ENCODE measurements at places on chromosomes 7 and 10.

GRCh38 chr7:94838717-94839116 is 68.7 kb upstream of the PPP1R9A start:
- DNase-seq = no peak

DNA sequence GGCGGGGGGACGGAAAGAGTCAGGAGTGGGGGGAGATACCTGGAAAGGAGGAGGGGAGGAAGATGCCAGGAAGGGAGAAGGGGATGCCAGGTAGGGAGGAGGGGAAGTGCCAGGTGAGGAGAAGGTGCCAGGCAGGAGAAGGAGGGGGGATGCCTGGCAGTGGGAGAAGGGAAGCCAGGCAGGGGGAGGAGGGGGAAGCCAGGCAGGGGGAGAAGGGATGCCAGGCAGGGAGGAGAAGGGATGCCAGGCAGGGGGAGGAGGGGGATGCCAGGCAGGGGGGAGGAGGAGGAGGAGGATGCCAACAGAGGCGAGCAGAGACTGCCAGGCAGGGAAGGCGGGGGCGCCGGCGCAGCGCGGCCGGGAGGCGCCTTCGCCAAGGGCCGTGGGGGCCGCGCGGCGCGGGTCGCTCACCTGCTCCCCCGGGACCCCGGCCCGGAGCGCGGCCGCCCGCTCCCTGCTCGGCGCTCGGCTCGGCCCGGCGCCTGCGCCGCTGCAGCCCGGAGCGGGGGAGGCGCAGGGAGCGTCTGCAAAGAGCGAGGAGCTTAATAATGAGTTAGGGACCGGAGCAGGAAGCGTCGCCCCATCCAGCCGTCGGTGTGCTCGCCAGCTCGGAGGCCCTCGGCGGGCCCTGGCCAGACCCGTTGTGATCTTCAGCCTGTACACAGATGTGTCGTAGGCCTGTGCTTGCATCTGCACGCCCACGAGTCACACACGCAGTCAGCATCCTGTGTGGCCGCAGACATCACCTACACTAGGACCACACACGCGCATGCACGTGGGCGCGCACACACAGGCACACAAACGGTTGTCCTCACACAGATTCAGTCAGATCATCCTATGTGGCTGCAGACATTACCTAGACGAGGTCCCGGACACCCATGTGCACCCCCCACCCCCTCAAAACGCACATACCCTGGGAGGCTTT is 28.4 kb upstream of the SMARCD3 start:
- DNase-seq = peak; percentile 12

GRCh38 chr7:19203686-19204085 is 58.5 kb upstream of the FERD3L start:
- DNase-seq = no peak

GRCh38 chr7:150367677-150368095 is 936 bp upstream of the REPIN1 start:
- no peak for DNase-seq

GRCh38 chr10:327889-328852 is 192.9 kb downstream of the ZMYND11 start:
- no peak for DNase-seq

DNA sequence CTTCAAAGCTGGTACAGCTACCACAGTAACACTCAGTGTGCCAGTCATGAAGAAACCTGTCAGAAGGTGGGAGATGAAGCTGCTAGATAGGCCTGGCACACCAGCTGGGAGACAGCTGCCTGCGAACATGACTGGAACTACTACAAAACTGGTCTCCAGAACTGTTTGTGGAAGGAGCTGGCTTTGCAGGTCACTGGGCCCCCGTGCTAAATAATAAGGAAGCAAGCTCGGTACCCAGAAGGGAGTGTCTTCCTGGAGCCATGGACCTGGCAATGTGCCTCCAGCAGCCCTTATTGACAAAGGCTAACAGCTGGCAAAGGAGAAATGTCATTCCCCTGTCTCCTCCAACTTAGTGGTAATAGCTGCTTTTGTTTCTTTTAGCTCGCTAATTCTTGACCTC is 1217.6 kb upstream of the LRRN3 start:
- no peak for DNase-seq

GRCh38 chr7:134777470-134777869 is 2.0 kb upstream of the CALD1 start:
- peak; percentile 94 for DNase-seq

GRCh38 chr7:121160150-121161008 is 168.4 kb upstream of the WNT16 start:
- DNase-seq = no peak

GRCh38 chr10:101250136-101250535 is 20.9 kb upstream of the LBX1 start:
- no peak for DNase-seq

- DNase-seq = no peak
Measured at GRCh38 chr7:80183351-80183750, 48.7 kb downstream of the GNAI1 start.

GRCh38 chr7:96316949-96317348 is 4.9 kb downstream of the SLC25A13 start:
- DNase-seq = no peak

DNA sequence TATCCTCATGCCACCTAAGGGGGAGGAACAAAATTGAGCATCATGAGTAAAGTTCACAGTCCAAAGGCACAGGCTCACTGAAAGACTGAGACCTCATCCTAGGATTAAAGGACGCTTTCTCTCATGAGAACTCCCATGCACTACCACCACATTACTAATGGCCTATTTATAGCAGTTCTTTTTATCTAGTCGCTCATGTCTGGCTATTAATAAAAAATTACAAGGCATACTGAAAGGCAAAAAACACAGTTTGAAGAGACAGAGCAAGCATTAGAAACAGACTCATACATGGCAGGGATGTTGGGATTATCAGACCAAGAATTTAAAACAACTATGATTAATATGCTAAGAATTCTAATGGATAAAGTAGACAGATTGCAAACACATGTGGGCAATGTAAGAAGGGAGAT is 46.0 kb upstream of the CDK13 start:
- DNase-seq = no peak
